ENCODE measurements at places on chromosomes 1 and 21.
A peak's percentile ranks its signal among the peaks of the same experiment; 100 is the strongest.

- DNase-seq, result no peak
Observed at GRCh38 chr1:55061706-55062321, 22.5 kb downstream of the PCSK9 start.

DNA sequence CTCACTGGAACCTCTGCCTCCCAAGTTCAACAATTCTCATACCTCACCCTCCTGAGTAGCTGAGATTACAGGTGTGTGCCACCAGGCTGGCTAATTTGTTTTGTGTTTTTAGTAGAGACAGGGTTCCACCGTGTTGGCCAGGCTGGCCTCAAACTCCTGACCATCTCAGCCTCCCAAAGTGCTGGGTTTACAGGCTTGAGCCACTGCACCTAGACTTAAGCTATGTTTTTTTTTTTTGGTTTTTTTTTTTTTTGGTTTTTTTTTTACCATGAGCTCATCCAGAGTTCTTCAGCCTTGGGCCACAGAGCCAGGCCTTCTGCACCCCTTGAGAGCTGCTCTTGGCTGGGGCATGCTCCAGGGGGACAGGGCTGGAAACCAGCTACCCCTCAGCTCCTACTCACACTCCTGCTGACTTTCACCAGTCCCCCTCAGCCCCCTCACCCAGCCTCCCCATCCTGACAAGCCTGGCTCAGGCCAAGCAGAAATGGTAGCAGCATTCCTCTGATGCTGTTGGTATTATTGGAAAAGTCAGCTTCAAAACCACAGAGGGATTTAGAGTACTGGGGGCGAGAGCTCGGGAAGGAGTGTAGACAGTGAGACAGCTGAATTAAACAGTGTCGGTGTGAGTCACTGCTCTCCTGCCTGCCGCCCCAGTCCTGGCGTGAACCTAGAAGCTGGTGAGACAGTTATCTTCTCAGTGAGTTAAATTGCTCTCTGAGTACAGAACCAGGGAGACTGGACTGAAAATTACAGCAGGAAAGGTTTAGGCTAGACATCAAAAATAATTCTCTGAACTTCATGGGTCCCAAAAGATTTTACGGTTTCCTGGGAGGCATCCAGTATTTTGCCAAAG, 63.7 kb downstream of the NAV1 start:
- peak; percentile 98 for DNase-seq

- no peak for DNase-seq
Observed at GRCh38 chr1:212293579-212293978, 8.4 kb downstream of the PPP2R5A start.

- DNase-seq, result no peak
Observed at GRCh38 chr21:36167541-36167940, 10.9 kb downstream of the DOP1B start.

- DNase-seq, result peak; percentile 93
Observed at GRCh38 chr1:214454569-214455396, 96.6 kb downstream of the PTPN14 start.

DNA sequence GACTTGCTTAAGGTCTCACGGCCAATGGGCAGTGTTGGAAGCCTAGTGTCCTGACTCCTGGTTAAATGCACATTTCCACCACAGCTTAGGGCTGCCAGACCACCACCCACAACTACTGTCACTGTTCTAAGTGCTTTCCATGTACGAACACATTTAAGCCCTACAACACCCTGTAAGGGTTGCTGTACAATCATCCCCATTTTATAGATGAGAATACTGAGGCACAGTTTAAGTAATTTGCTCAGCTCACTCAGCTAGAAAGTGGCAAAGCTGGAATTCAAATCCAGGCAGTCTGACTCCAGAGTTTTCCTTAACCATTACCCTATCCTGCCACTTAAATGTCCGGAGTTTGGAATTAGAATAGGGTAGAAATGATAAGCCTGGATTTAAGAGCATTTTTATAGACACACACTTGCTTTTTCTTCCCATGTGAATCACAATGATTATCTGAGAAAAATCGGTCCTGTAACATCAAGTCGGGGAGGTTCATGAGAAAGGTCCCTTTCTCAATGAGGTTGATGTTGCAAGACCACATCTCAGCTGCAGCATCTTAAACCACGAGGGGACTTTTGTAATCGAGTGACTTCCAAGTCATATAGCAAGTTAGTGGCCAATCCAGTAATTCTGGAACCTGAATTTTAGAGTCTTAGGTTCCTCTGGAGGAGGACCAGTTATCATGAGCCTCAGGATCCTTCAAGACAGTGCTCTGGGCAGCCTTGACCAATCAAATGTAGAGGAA, 8.6 kb downstream of the E2F2 start:
- DNase-seq, result no peak

DNA sequence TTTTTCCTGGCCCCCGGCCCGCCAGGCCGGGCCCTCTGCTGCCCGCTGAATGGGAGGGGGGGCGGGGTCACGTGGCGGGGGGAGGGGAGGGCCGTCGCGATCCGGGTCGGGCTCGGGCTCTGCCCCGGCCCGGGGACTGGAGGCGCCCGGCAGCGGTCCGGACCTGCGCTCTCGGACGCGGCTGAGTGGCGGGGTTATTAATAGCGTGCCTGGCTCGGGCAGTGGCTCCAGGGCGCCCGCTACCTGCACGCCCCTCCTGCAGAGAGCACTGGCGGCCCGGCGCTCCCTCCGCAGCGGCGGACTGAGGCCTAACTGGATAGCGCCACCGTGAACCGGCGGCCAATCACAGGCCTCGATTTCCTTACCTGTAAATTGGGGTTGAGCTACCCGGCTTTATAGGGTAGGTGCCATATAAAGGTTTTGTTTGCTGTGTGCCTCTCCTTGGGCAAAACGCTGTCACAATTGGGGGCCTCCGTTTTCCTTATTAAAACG, 28.1 kb downstream of the AHDC1 start:
- DNase-seq, result peak; percentile 44

- DNase-seq, result peak; percentile 59
Observed at GRCh38 chr1:215987092-215987875, 420.2 kb downstream of the KCTD3 start.

GRCh38 chr1:221157026-221157761, 278.0 kb downstream of the HLX start:
- DNase-seq, result no peak

- DNase-seq, result no peak
Observed at GRCh38 chr1:221778535-221779142, 36.8 kb upstream of the DUSP10 start.

- DNase-seq, result no peak
Observed at GRCh38 chr1:234870020-234870981, 258.3 kb downstream of the TOMM20 start.

GRCh38 chr21:33663241-33663640, 20.9 kb downstream of the ITSN1 start:
- no peak for DNase-seq

- DNase-seq, result peak; percentile 79
Observed at GRCh38 chr1:18913065-18913835, 10.9 kb upstream of the ALDH4A1 start.

DNA sequence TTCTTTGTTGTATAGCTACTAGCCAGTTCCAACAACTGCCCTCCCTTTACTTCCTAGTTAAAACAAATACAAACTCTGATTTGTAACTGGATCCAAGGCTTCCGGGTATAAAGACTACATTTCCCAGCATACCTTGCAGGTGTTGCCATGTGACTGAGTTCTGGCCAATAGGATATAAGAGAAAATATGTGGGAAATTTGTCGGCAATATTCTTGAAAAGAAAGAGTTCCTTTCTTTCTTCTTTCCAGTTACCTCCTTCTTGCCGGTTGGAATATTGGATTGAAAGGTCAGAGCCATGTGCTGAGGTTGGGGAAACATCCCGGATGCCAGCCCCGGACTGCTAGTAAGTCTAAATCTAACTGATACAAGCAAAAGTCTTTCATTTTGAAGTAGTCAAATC, 23.0 kb upstream of the ZBTB40 start:
- DNase-seq, result peak; percentile 41

GRCh38 chr1:75528001-75528400, 82.9 kb downstream of the SLC44A5 start:
- DNase-seq, result no peak

- DNase-seq, result no peak
Observed at GRCh38 chr1:206550446-206550845, 43.1 kb downstream of the RASSF5 start.

DNA sequence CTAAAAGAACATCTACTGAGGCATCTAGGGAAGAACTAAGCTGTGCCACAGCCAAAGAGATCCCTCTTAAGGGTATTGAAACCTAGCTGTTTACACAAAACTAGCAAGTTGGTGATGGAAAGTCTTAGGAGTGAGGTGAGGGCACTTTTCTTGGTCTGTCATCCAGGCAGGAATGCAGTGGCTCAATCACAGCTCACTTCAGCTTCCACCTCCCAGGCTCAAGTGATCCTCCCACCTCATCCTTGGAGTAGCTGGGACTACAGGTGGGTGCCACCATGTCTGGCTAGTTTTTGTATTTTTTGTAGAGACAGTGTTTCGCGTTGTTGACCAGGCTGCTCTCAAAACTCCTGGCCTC, 2.4 kb downstream of the PLEKHO1 start:
- DNase-seq, result no peak

GRCh38 chr1:87370544-87370943, 41.9 kb downstream of the LMO4 start:
- DNase-seq, result no peak

- DNase-seq, result no peak
Observed at GRCh38 chr1:89957107-89957506, 37.8 kb upstream of the ZNF326 start.

- no peak for DNase-seq
Observed at GRCh38 chr1:151425103-151425502, 25.7 kb downstream of the PSMB4 start.

GRCh38 chr1:27773826-27774445, 917 bp downstream of the STX12 start:
- DNase-seq, result peak; percentile 36

GRCh38 chr1:49526672-49527071, 497.1 kb downstream of the AGBL4 start:
- no peak for DNase-seq

DNA sequence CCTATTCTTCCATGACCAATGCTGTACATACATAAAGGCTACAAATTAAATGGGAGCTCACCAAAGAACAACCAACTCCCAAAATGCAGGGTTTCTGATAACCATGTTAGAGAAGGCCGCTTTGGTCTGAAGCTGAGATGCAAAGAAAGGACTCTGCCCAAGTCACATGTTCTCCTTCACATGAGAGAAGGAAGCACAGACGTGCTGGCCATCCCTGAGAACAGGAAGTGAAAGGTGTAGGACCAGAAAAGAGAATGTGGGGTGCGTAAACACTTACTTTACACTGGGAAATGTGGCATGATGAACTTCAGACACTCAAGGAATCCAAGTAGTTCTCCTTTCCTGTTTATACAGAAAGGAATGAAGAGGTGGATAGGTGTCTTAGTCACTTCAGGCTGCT, 31.7 kb upstream of the TADA1 start:
- DNase-seq, result no peak

DNA sequence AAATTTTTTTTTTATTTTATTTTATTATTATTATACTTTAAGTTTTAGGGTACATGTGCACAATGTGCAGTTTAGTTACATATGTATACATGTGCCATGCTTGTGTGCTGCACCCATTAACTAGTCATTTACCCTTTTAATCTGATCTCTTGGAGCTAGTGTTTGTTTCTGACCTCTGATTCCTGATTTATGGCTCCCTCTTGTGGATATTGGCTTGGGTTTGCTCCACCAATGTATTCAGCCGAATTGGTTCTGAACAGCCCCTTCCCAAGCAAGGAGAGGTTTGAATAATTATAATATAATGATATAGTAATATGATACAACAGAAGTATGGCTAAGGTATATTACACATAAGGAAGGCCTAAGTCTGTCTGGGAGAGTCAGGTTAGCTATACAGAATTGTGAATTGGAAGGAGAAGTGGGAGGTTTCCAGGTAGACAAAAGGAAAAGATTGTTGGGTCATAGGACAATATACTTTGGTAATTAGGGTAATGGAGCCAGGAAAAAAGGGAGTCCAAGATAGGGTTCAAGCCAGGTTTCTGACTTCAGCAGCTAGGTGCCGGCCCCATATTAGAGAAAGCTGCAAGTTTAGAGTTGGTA, 53.1 kb upstream of the HMCN1 start:
- peak; percentile 46 for DNase-seq

GRCh38 chr1:12649971-12650421, 6.1 kb downstream of the AADACL4 start:
- peak; percentile 60 for DNase-seq

DNA sequence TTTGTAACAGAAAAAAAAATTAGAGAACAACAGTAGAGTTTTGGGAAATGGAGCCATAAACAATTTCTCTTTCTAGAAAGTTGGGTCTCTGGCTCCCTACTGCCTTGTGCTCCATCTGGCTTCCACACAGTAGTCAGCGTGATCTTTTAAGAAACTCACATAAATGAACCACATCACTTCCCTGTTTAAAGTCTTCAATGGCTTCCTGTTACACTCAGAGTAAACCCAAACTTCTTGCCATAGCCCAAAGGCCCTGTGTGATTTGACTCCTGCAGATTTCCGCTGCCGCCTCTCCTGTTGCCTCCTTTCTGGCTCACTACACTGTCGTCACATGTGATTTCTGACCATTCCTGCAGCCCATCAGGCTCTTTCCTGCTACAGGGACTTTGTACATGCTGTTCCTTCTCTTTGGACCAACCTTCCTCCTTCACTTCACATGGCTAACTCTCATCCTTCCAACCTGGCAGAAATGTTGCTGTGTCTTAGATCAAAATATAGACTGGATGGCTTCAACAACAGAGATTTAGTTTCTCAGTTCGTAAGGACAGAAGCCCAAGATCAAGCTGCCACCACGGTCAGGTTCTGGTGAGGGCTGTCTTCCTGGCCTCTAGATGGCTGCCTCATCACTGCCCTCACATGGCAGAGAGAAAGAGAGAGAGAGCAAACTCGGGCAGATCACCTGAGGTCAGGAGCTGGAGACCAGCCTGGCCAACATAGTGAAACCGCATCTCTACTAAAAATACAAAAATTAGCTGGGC, 34.0 kb downstream of the OPRD1 start:
- peak; percentile 12 for DNase-seq

- DNase-seq, result peak; percentile 61
Observed at GRCh38 chr1:185965870-185966269, 231.7 kb downstream of the HMCN1 start.

DNA sequence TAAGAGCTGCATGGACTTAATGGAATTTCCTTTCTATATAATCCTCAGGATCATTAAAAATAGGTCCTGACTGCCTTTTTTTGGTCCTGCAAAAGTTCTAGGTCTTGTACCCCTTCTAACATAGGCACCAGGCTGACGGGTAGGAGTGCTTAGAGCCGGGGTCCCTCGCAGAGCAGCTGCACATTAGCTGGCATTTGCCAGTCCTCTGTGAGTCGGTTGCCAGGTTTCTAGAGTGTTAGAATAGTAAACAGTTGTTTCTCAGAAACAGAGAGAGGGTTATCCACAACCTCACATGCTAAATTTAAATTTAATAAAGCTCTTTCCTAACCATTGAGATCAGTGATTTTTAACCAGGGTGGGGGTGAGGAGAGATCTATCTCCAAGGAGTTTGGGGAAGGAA, 35.4 kb upstream of the HEATR1 start:
- no peak for DNase-seq

DNA sequence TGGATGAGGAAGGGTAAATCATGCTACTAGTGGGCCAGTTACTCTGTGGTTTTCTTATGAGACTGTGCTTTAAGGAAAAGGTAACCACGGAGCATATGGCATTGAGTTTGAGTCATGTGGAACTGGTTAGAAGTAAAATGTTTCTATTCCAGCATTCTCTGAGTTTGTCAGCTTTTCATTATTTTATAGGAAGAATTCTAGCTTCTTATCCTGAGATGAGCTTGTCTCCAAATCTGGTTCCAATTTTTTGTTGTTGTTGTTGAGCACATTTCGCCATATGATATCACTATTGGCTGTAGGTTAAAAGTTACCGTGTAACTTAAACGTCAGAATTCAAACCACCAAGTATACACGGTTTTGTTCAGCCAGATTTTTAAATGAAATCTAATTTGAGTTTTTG, 69.9 kb downstream of the ATF6 start:
- peak; percentile 84 for DNase-seq

GRCh38 chr1:234586892-234587485, 23.0 kb downstream of the IRF2BP2 start:
- DNase-seq, result peak; percentile 18
